Purkinje cell (primary cell): ENCODE measurements at places on chromosomes 13 and 19. TPM values are rescaled to one million over a fixed set of nuclear protein-coding genes. Genes with fewer than 3 reads are reported as not detected.

Gene WDR83
- polyA plus RNA-seq = 15.0 and 22.2 TPM in 2 replicates

Gene MARK4
- 3.1 and 3.7 TPM in 2 replicates for polyA plus RNA-seq

Gene HIF3A
- 0.09 and 0.31 TPM in 2 replicates for polyA plus RNA-seq

Gene IGFL3
- polyA plus RNA-seq = not detected in 2 replicates

Gene AXL
- polyA plus RNA-seq = 2.5 and 3.9 TPM in 2 replicates

Gene ZNF491
- 1.4 and 2.3 TPM in 2 replicates for polyA plus RNA-seq

Gene SOHLH2
- polyA plus RNA-seq = 0.63 and 1.1 TPM in 2 replicates

Gene BEST2
- not detected in 2 replicates for polyA plus RNA-seq

Gene IGLON5
- 0.32 and 0.78 TPM in 2 replicates for polyA plus RNA-seq

Gene OLFM4
- polyA plus RNA-seq = 0.38 and 0.66 TPM in 2 replicates

Gene MBD3L3
- polyA plus RNA-seq = not detected in 2 replicates

Gene KIR3DL2
- not detected in 2 replicates for polyA plus RNA-seq

Gene ASPDH
- 21.7 and 23.2 TPM in 2 replicates for polyA plus RNA-seq

Gene MATK
- polyA plus RNA-seq = 0.34 TPM in 1 of 2 replicates, not detected in the other

Gene PRSS57
- polyA plus RNA-seq = not detected in 2 replicates

Gene CEBPA
- polyA plus RNA-seq = not detected in 2 replicates

Gene URAD
- not detected in 2 replicates for polyA plus RNA-seq

Gene KIR2DL3
- not detected in 2 replicates for polyA plus RNA-seq

Gene LMTK3
- polyA plus RNA-seq = 1.1 and 1.5 TPM in 2 replicates

Gene WDR88
- not detected in 2 replicates for polyA plus RNA-seq

Gene CYP2A7
- polyA plus RNA-seq = not detected in 2 replicates

Gene CLDND2
- 3.4 and 9.2 TPM in 2 replicates for polyA plus RNA-seq

Gene GJB2
- not detected in 2 replicates for polyA plus RNA-seq

Gene OXGR1
- polyA plus RNA-seq = not detected in 2 replicates

Gene HSD11B1L
- polyA plus RNA-seq = 3.2 and 10.9 TPM in 2 replicates

Gene FPR2
- not detected in 2 replicates for polyA plus RNA-seq

Gene TSSK6
- polyA plus RNA-seq = not detected in 2 replicates

Gene LYPD5
- 8.0 and 10.0 TPM in 2 replicates for polyA plus RNA-seq

Gene ZNF432
- 2.0 and 2.8 TPM in 2 replicates for polyA plus RNA-seq

Gene ZNF730
- not detected in 2 replicates for polyA plus RNA-seq

Gene PDE4C
- 0.36 TPM in 1 of 2 replicates, not detected in the other for polyA plus RNA-seq

Gene ZNF442
- polyA plus RNA-seq = 0.27 and 1.5 TPM in 2 replicates

Gene ALG5
- polyA plus RNA-seq = 85.5 and 117 TPM in 2 replicates

Gene LCP1
- polyA plus RNA-seq = 11.8 and 20.9 TPM in 2 replicates

Gene LAIR1
- not detected in 2 replicates for polyA plus RNA-seq

Gene MPND
- polyA plus RNA-seq = 2.7 and 4.7 TPM in 2 replicates

Gene C5AR2
- polyA plus RNA-seq = not detected in 2 replicates

Gene SPPL2B
- 2.0 and 3.0 TPM in 2 replicates for polyA plus RNA-seq

Gene IFNL1
- not detected in 2 replicates for polyA plus RNA-seq

Gene C13orf42
- not detected in 2 replicates for polyA plus RNA-seq

Gene ACER1
- polyA plus RNA-seq = not detected in 2 replicates

Gene CLEC17A
- not detected in 2 replicates for polyA plus RNA-seq

Gene OR7C1
- polyA plus RNA-seq = 0.09 and 0.10 TPM in 2 replicates

Gene ZNF433
- polyA plus RNA-seq = 2.7 and 4.4 TPM in 2 replicates

Gene CDX2
- not detected in 2 replicates for polyA plus RNA-seq

Gene NLRP5
- not detected in 2 replicates for polyA plus RNA-seq

Gene ZNF613
- polyA plus RNA-seq = 5.2 and 6.9 TPM in 2 replicates

Gene KLF12
- polyA plus RNA-seq = 6.1 and 7.3 TPM in 2 replicates

Gene PABPC3
- polyA plus RNA-seq = 0.21 and 1.1 TPM in 2 replicates

Gene BCAM
- polyA plus RNA-seq = not detected in 2 replicates

Gene SHD
- 12.3 TPM in 1 of 2 replicates, not detected in the other for polyA plus RNA-seq

Gene CELF5
- polyA plus RNA-seq = 0.15 and 5.7 TPM in 2 replicates

Gene CABP5
- not detected in 2 replicates for polyA plus RNA-seq

Gene VSTM2B
- 2.0 and 7.3 TPM in 2 replicates for polyA plus RNA-seq

Gene ZBTB7A
- polyA plus RNA-seq = 1.5 TPM in 2 replicates
